ENCODE measurements at places on chromosomes 4 and X. TPM values are rescaled to one million over a fixed set of nuclear protein-coding genes. Genes with fewer than 3 reads are reported as not detected.

Gene NPY1R
- not detected for total RNA-seq

Gene LDB2
- not detected for total RNA-seq

Gene THOC2
- 113 TPM for total RNA-seq

GRCh38 chrX:132592880-132593279 lies 104.0 kb upstream of the MBNL3 start:
- DNase-seq, result peak; percentile 30

GRCh38 chr4:124640022-124640730 lies 72.4 kb downstream of the ANKRD50 start:
- DNase-seq, result no peak

GRCh38 chr4:33628296-33628695 lies 2616.0 kb downstream of the ARAP2 start:
- DNase-seq, result no peak

Gene PRRG1
- total RNA-seq, result not detected

Gene CD99L2
- 16.0 TPM for total RNA-seq

- no peak for DNase-seq
These were observed 958 bp upstream of the UGT2B7 start for GRCh38 chr4:69095301-69095731.

- no peak for DNase-seq
These were observed 121.2 kb upstream of the RBPJ start for GRCh38 chr4:26199596-26199995.

Gene SYTL5
- not detected for total RNA-seq

- no peak for DNase-seq
These were observed 56.6 kb upstream of the HOPX start for GRCh38 chr4:56737666-56738065.

Gene PABPC1L2A
- total RNA-seq, result not detected

Gene USO1
- total RNA-seq, result 45.0 TPM

Gene MBNL3
- 63.1 TPM for total RNA-seq

GRCh38 chr4:60450054-60450453 lies 750.1 kb upstream of the ADGRL3 start:
- DNase-seq, result no peak

- no peak for DNase-seq
These were observed 97.5 kb upstream of the CXXC4 start for GRCh38 chr4:104592183-104592582.

Gene RHOH
- 209 TPM for total RNA-seq

GRCh38 chr4:80210549-80210948 lies 13.2 kb downstream of the PRDM8 start:
- no peak for DNase-seq

GRCh38 chr4:36427696-36428095 lies 146.3 kb downstream of the DTHD1 start:
- no peak for DNase-seq

Gene FGFBP2
- 0.59 TPM for total RNA-seq

GRCh38 chr4:33160126-33160525 lies 2440.0 kb downstream of the PCDH7 start:
- no peak for DNase-seq

Gene GC
- total RNA-seq, result not detected

- no peak for DNase-seq
These were observed 27.7 kb downstream of the PAK3 start for GRCh38 chrX:111123606-111124179.

- no peak for DNase-seq
These were observed 159.0 kb downstream of the GASK1B start for GRCh38 chr4:158013858-158014257.

Gene GRIA3
- total RNA-seq, result not detected

DNA sequence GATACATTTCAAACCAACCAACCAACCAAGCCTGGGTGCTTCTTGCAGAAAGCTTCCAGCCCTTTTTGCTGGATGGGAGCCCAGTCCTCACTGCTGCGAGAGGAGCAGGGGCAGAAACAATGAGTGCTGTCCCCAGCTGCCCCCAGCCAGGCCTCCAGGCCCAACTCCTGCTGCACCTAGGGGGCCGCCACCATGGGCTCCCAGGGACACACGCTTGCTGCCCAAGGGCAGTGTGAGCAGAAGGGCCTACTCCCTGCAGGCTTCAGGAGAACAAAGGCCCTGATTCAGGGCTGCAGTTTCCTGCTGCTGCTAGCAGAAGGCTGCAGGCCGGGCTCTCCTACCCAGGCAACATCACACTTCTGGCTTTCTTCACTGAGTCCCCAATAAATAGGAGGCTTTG lies 37.7 kb upstream of the ENPP6 start:
- DNase-seq, result no peak

DNA sequence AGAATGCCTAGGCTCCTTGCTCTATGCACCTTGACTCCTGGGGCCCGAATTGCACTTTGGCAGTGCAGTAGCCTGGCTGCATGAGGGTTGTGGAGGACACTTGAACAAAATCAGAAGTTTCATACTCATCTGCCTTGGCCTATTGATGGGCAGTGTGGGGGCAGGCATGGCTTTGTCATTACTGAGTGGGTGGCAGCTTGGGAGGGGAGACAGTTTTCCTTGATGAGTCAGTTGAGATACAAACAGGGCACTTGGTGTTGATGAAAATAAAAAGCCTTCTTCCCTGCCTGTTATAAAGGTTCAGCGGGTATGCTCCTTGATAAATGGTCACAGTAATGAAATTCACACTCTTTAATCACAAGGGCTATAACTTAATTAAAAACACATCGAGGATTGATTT lies 126.8 kb upstream of the MAMLD1 start:
- DNase-seq, result no peak

Gene HPF1
- total RNA-seq, result 9.9 TPM

Gene ZCCHC4
- total RNA-seq, result 22.4 TPM

Gene CENPE
- total RNA-seq, result 2.1 TPM

DNA sequence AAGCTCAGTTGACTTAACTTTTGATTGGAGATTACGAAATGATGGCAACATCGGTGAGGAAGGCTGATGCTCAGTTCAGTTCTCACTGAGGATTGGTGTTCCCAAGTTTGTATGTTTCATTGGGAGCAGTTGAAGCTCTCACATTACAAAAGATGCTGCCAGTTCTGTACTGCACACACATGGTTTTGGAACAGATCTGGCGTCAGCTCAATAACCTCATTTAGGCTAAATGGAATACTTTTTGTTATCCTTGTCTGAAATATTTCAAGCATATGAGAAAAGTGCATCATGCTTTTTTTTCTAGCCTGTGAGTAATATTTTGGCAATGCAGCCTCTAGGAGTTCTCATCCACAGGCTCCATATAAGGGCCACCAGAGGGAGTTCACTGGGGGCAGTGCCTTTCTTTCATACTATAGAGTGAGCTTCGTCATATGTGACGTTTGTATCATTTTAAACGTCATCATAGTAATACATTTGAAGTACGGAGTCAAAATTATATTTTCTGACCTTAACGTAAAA lies 4.1 kb downstream of the ENPEP start:
- DNase-seq, result no peak

GRCh38 chrX:123988423-123989111 lies 27.1 kb downstream of the STAG2 start:
- no peak for DNase-seq

DNA sequence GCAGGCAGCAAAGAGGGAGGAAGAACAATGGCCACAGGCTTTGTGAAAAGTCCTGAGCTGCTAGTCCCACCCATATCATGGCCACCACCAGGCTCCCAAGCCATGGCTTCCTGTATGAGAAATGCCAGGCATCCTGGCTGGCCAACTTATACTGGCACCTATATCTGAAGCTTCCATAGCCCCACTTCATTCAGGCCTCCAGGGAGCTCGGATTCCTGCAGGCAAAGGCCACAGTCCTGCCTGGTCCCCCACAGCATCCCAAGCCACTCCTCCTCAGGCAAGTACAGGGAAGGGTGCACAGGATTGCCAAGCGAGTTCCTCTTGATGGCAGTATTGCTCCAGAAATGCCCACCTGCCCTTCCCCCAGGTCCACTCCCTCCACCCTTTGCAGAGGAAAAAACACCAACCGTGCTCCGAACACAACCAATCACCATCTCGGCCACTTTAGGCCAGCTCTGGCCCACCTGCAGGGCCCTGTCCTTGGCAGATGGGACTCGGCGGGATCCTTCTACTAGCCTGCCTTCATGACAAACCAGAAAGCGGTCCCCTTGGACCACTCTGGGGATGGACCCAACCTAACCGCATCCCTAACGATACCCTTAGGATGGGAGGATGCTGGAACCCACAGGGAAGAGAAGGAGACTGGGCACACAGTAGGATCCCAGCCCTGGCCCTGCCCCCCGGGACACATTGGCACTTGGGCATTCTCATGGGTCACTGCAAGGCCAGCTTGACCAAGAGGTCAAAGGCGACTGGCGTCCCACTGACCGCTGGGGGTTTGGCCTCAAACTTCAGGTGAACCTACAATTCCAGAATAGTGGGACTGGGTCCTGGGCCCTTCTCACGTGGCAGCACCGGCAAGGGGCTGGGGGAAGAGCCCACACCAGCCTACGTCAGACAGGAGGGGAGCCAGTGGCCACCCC lies 220.4 kb upstream of the AGTR2 start:
- DNase-seq, result no peak

DNA sequence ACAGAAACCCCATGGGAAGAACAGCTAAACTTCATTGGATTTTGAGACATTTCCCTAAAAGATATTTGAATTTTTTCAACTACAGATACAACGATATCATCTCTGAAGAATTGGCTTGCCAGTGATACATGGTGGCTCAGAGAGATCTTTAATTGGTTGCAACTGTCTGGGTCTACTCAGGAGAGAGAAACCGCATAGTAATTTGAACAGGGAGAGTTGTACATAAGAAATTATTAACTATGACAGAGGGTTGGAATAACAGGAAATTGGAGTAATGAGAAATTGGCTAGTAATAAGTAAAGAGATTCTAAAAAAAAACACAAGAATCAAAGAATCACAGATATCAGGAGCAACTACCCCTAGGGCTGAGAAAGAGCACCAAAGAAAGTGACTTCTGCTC lies 118.4 kb downstream of the KLHL13 start:
- no peak for DNase-seq

Data from B cell (primary cell).